ENCODE measurements at places on chromosomes 6 and 20.

DNA sequence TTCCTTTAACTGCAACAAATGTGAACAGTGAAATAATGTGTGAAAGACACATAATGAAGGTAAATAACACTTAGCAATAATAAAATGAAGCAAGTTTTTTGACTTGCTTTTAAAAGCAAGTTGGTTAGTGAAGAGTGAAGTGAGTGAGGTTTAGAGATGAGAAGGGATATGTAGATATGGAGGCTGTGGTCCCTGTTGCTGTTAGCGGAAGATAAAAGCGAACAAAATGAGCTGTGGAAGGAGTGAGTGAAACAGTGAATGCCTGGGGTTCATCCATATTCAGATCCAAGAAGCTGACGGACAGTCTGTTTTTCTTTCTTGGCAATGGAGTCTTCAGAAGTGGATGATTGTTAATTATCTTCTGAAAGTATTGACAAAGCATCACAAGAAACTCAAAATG is 23.5 kb downstream of the ZBTB9 start:
- no peak for DNase-seq

DNA sequence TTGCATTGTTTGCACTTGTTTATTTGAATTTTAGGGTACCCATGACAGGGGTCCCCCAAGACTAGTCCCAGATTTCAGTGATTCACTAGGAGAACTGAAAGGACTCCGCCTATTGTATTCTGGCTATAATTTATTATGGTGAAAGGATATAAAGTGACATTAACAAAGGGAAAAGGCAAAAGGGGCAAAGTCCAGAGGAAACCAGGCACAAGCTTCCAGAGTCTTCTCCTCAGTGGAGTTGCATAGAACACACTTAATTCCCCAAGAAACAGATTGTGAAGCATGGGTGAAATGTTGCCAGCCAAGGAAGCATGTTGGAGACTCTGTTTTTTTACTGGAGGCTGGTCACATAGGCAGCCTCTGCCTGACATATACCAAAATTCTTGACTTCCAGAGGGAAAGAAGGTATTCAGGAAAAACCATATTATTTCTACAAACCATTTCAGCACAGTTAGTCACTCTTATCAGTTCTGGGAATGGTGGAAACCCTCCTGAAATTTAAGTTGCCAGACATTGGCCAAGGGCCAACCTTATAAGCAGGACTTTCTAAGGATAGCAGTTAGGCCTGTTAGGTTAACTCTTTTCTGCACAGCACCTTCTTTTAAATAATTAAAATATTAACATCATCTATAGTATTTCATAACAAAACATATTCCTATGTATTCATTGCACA is 71.8 kb downstream of the FIG4 start:
- no peak for DNase-seq

DNA sequence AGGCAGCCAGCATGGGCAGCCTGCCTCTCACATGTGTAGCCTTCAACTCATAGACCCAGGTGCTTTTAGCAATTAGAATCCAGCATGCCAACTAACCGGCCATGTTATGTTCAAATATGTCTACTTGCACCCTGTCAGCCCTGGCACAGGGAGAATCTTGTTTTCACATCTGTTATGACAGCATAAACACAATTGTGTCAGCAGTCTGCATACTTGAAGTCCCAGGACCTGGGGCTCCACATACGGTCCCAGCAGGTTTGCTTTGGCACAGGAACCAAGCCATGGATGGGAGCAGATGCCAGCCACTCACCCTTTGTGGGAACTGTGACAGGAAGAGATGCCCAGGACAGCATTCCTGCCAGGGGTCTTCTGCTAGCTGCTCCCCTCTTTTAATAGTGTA is 67.2 kb upstream of the SYNDIG1 start:
- no peak for DNase-seq

- DNase-seq, result no peak
These were observed 24.9 kb downstream of the TGM2 start for GRCh38 chr20:38139977-38140753.

GRCh38 chr6:44084231-44085014 is 42.8 kb downstream of the MRPL14 start:
- no peak for DNase-seq

DNA sequence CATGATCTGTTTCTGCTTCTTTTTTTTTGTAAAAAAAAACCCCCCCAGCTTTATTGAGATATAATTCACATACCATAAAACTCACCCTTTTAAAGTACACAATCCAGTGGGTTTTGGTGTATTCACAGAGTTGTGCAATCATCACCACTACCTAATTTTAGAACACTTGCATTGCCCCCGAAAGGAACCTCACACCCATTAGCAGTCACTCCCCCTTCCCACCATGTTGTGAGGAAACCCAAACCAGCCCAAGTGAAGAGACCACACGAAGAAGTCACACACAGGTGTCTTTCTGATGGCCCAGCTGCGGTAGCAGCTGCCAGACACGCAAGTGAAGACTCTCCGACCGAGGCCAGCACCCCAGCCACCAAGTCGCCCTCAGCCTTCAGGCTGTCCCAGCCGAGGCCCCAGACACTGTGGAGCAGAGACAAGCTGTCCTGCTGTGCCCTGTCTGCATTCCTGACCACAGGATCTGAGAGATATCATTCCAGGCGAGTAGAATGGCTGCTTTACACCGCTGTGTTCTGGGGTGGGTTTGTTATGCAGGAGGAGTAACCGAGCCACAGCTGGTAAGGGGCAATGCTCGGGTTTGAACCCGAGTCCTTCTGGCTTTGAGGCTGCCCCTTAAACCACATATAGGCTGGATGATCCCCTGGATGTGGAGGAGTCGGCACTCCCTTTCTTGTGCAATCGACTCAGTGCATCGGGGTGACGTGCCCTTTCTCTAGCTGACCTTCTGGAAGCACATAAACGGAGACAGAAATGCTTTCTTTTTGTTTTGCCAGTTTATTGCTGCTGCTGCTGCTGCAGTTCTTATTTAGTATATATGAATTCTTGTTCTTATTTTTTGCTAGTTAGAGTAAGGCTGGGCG is 59.1 kb upstream of the PTPN1 start:
- DNase-seq, result no peak

GRCh38 chr6:105458084-105458483 is 55.2 kb upstream of the PREP start:
- no peak for DNase-seq

DNA sequence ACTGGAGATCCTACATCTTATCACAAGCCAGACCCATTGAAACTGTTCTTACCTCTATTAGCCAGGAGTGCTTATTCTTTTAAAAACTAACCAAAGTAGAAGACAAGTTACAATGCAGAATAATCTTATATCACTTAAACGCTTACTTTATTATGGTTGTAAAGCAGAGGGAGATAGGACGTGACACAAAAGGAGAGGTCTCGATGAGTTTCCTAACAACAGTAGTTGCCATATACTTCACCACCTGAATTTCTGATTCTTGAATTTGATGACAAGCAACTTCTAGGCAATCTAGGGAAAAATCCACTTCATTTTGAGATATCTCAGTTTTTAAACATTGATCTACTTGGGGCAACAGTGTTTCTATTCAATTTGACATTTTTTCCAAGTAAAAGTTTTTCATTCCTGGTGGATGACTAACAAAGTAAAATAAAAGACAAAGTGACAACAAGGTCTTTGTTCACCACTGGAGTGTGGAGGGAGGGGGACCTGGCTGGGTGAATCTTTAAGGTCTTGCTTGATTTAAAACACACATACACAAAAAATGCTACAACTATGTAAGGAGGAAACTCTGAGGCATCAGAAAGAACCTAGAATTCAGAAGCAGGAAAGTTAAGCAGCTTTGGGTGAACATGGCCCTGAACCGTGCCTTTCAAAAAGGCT is 110.9 kb downstream of the SMLR1 start:
- DNase-seq, result no peak

GRCh38 chr6:131045139-131045538 is 17.9 kb downstream of the EPB41L2 start:
- no peak for DNase-seq

- DNase-seq, result no peak
These were observed 14.2 kb downstream of the CCR6 start for GRCh38 chr6:167137081-167137480.

DNA sequence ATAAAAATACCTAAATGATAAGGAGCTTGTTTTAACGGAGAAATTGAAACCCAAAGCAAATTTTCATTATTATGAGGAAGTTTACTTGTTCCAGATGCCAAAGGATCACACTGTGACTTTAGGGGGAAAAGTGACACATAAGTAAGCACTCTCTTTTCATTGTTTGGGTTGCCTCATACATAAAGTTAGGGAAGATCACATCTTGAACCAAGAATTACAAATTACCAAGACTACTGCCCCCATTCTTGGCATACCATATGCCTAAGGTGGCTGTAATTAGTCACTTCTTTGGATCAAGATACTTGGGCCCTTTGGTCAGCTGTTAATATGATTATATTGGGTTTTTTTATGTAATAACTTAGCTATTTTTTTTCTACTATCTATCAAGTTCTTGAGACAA is 269.0 kb downstream of the COL12A1 start:
- DNase-seq, result no peak

DNA sequence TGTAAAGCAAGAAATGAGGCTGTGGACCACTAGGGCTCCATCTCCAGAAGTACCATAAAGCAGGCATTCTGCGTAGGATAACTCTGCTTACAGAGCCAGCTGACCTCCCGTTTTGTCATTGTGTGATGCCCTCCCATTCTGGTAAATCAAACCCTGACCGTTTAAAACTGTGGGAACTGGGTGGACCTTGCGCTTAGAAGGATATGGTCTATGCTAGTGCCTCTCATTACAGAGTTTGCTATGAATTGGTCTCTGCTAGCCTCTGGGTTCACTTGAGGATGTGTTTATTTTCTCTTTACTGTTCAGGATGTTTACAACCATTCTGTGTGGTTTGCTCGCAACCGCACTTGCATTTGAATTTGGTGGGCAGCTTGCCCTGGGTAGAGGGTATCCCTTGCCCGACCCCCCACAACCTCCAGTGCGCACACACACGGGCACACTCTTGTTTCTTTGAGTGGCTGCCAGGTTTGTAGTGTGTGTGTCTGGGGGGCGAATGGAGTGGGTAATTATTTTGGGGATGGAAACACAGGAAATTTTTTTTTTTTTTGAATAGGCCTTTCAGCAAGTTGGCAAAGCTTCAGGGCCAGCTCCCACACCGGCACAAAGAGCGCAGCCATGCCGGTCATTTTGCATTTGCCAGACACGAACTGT is 198.3 kb downstream of the JARID2 start:
- no peak for DNase-seq

GRCh38 chr6:88662163-88662580 is 301.2 kb downstream of the RNGTT start:
- DNase-seq, result no peak

- DNase-seq, result no peak
These were observed 47.6 kb downstream of the CPXM1 start for GRCh38 chr20:2752567-2753460.

DNA sequence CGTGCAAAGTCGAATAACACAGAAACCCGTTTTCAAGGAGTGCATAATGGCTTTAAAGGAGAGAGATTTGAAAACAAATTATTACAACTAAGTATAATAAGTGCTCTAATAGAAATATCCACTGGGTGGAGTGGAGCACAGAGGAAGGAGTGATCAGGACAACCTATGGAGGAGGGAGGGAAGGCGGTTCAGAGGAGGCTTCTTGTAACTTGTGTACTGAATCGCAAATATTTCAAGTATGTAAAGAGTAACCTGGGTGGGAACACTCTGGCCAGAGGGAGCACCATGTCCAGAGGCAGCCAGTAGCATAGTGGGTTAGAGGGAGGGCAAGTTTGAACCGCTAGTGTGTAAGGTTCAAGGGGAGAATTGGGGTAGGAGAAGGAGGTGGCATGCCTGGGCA is 21.6 kb upstream of the TNFAIP3 start:
- DNase-seq, result no peak

DNA sequence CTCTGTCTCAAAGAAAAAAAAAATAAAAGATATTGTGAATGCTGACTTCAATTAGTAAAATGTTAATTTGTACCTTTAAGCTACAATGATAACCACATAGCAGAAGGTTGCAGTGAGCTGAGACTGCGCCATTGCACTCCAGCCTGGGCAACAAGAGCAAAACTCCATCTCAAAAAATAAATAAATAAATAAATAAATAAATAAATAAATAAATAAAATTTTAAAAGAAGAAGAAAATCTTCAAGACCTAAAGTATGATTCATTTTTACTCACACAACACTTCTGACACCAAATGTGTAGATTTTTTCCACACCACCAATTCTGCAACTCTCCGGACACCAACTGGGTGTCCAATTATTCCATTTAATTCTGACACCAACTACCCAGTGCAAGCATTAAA is 28.8 kb upstream of the MBOAT1 start:
- DNase-seq, result no peak

DNA sequence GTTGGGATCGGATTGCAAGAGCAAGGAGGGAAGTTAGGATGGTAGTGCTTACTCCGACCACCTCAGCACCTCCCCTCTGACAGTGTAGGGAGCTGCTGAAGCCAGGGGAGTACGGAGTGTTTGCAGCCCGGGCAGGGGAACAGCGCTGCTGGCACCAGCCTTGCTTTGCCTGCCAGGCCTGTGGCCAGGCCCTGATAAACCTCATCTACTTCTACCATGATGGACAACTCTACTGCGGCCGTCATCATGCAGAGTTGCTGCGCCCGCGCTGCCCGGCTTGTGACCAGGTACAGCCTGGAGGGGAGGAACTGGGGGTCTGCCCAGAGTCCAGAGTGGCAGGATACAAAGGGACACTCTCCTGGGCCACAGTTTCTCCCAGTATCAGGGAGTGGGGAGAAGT is 2.2 kb upstream of the TOMM6 start:
- no peak for DNase-seq

- DNase-seq, result no peak
These were observed 99.0 kb downstream of the TBX18 start for GRCh38 chr6:84665401-84665800.

- no peak for DNase-seq
These were observed at the start of gene TPMT for GRCh38 chr6:18154507-18155149. TPMT (minus strand) TSS chr6:18155077; CDS start chr6:18149127, 5,950 bp downstream.

DNA sequence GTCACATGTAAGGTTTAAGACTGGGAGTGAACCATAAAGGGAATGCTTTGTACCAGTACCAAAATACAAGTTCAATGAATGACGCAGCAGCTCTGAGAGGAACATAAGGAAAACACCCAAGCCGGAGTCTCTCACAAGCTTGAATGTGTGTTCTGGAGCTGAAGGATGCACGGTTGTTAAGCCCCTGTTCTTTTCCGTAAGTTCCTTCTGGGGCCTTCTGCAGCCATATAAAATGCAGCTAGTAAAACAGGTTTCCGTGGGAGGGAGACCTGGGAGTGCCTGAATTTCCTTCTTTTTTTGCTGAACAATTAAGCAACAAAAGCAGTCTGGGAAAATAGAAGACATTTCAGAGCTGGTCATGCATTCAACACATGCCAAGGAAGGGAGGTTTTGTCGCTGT is 73.2 kb upstream of the JAG1 start:
- peak; percentile 48 for DNase-seq

Measured in urinary bladder (tissue), 4 donors.